ENCODE measurements at places on chromosomes 3 and 15.

GRCh38 chr15:24676431-24676830 lies 856 bp downstream of the NPAP1 start:
- no peaks in the 10 kb centered on the region for H3K27me3 ChIP-seq
- H3K4me3 ChIP-seq = no peak overlapping the region
- DNase-seq = no peak
- no peaks in the 10 kb centered on the region for H3K4me1 ChIP-seq

- peaks cover 36% of the 10 kb centered on the region for H3K36me3 ChIP-seq
- H3K27ac ChIP-seq = peak overlapping the region; percentile 97
- peaks cover 62% of the 10 kb centered on the region for H3K4me1 ChIP-seq
- peak overlapping the region; percentile 91 for H3K4me3 ChIP-seq
Measured at GRCh38 chr3:150545419-150546225, 674 bp downstream of the SERP1 start.

DNA sequence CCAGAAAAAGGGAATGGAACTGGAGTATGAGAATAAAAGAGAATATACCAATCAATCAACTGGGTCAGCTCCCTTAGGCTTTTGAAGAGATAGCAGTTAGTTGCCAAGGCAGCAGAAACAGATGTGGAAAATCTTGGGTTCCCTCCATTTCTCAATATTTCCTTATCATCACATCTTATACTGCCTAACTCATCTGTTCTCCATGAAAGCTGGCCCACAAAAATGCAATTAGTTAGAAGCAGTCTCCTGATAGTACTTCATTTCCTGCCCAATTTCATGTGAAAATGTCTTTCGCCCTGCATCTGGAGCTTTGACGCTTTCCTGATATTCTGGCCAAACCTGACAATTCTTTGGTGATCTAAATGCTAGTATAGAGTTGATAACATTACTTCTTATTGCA lies 30.1 kb upstream of the SPTSSB start:
- H3K36me3 ChIP-seq = peaks cover 2% of the 10 kb centered on the region
- peaks cover 22% of the 10 kb centered on the region for H3K4me1 ChIP-seq
- no peak for DNase-seq
- no peak overlapping the region for H3K4me3 ChIP-seq
- no peak overlapping the region for H3K27ac ChIP-seq

GRCh38 chr3:130733236-130733875 lies 13.3 kb downstream of the PIK3R4 start:
- no peak for DNase-seq
- no peaks in the 10 kb centered on the region for H3K27me3 ChIP-seq
- no peak overlapping the region for H3K27ac ChIP-seq
- peaks cover 33% of the 10 kb centered on the region for H3K36me3 ChIP-seq

DNA sequence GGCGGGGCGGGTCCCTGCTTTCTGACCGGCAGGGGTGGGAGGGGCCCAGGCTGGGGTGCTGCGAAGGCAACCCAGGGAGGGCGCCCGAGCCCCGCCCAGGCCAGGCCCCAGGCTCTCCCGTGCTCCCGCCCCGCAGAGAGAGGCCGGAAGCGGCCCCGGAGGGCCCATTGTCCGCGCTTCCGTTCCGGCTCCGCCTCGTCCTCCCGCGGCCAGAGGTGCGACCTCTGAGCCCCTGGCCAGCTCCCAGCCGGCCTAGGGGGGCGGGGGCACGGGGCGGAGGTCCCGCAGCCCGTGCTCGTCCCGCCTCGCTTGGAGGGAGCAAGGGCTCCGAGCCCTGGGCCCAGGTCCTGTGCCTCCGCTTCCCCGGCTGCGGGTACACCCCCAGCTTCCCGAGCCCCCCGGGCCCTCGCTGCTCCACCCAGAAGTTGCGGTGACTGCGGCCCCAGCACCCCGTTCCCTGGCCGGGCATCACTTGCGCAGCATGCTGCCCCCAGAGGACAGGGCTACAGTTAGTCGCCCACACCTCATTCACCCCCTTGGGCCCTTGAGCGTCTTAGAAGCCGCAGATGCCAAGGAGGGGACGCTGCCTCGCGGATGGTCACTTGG lies 20.4 kb upstream of the PLXND1 start:
- H3K27me3 ChIP-seq = no peaks in the 10 kb centered on the region
- H3K4me3 ChIP-seq = peak overlapping the region; percentile 84
- H3K27ac ChIP-seq = peak overlapping the region; percentile 14
- peaks cover 14% of the 10 kb centered on the region for H3K4me1 ChIP-seq

- H3K36me3 ChIP-seq = peaks cover 32% of the 10 kb centered on the region
- peak overlapping the region; percentile 81 for H3K27ac ChIP-seq
- H3K27me3 ChIP-seq = no peaks in the 10 kb centered on the region
- peaks cover 64% of the 10 kb centered on the region for H3K4me1 ChIP-seq
- peak overlapping the region; percentile 65 for H3K4me3 ChIP-seq
Measured at GRCh38 chr3:46926871-46927717, 49.5 kb downstream of the CCDC12 start.

DNA sequence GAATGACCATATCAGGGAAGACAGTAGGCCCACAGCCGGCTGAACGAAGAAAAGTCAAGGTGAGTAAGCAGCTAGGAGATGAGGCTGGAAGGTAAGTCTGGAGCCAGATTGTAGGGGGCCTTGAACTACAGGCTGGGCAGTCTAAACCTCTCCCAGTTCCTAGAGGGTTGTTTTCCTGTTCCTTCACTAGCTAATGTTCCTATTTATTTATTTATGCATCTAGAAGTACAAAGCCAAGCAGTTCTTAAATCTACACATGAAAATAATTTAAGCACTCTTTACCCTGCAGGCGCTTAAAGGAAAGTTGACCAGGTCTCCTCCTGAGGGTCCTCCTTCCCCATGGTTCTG lies 3.7 kb downstream of the ACAA1 start:
- peaks cover 68% of the 10 kb centered on the region for H3K4me1 ChIP-seq
- no peaks in the 10 kb centered on the region for H3K27me3 ChIP-seq
- peaks cover 28% of the 10 kb centered on the region for H3K36me3 ChIP-seq

DNA sequence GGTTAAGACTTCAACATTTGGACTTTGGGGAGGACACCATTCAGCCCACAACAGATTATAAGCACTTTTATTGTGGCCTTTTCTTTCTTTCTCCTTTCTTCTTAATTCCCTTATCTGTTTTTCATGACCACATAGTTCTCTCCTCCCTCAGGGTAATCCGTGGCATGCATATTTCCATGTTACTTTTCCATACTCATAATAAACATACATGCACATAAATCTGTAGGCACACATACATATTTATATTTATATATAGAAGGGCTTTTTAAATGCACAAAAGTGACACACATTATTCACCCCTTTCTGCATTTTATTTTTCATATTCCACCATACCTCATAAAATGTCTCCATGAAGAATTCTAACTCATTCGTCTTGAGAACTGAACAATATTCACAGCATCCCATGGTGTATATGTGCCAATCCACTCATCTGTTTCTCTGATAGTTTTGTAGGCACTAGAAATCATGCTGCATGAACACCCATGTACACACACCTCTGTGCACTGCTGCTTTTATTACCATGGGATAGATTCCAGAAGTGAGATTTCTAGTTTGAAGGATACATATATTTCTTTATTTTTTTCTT lies 38.1 kb upstream of the GADL1 start:
- no peak for DNase-seq
- no peaks in the 10 kb centered on the region for H3K4me1 ChIP-seq
- no peaks in the 10 kb centered on the region for H3K27me3 ChIP-seq
- peaks cover 3% of the 10 kb centered on the region for H3K36me3 ChIP-seq
- no peak overlapping the region for H3K27ac ChIP-seq
- no peak overlapping the region for H3K4me3 ChIP-seq

DNA sequence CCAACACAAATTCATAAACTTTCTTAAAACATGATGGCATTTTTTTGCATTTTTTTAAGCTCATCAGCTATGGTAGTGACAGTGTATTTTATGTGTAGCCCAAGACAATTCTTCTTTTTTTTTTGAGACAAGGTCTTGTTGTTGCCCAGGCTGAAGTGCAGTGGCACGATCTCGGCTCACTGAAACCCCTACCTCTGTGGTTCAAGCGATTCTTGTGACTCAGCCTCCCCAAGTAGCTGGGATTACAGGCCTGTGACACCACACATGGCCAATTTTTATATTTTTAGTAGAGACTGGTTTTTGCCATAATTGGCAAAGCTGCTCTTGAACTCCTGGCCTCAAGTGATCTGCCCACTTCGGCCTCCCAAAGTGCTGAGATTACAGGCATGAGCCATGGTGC lies 17.3 kb upstream of the USP50 start:
- no peaks in the 10 kb centered on the region for H3K27me3 ChIP-seq
- no peak overlapping the region for H3K27ac ChIP-seq
- DNase-seq = no peak
- no peak overlapping the region for H3K4me3 ChIP-seq
- peaks cover 11% of the 10 kb centered on the region for H3K4me1 ChIP-seq

DNA sequence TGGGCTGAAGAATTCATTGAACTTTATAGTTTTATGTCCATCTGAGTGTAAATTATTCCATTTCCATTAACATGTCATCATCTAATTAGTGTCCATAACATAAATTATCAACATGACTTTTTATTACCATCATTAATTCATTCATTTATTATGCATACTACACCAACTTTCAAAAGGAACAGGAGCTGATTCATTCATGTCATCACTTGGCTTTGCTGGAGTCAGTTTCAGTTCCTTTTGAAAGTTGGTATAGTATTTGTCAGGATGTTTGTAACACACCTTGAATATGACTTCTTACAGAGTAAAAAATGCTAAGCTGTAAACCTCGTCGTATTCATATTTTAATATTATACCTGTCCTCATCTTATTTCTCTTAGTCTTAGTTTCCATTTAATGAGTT lies 298.0 kb upstream of the RBMS3 start:
- H3K27me3 ChIP-seq = no peaks in the 10 kb centered on the region
- H3K27ac ChIP-seq = no peak overlapping the region
- DNase-seq = no peak
- H3K4me1 ChIP-seq = no peaks in the 10 kb centered on the region
- H3K36me3 ChIP-seq = no peaks in the 10 kb centered on the region

- H3K27me3 ChIP-seq = peaks cover 52% of the 10 kb centered on the region
- no peak overlapping the region for H3K4me3 ChIP-seq
- no peak for DNase-seq
- H3K36me3 ChIP-seq = no peaks in the 10 kb centered on the region
Measured at GRCh38 chr15:62785881-62786828, 256.4 kb upstream of the TPM1 start.

DNA sequence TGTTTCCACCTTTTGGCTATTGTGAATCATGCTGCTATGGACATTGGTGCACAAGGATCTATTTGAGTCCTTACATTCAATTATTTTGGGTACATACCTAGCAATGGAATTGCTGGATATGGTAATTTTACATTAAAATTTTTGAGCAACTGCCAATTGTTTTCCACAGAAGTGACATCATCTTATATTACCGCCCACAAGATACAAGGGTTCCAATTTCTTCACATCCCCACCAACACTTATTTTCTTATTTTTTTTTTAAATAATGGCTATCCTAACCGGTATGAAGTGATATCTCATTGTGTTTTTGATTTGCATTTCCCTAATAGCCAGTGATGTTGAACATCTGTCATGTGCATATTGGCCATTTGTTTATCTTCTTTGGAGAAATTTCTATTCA lies 22.5 kb upstream of the NPTN start:
- H3K27me3 ChIP-seq = peaks cover 78% of the 10 kb centered on the region
- DNase-seq = no peak
- H3K4me1 ChIP-seq = no peaks in the 10 kb centered on the region
- no peak overlapping the region for H3K4me3 ChIP-seq
- H3K27ac ChIP-seq = no peak overlapping the region
- no peaks in the 10 kb centered on the region for H3K36me3 ChIP-seq

DNA sequence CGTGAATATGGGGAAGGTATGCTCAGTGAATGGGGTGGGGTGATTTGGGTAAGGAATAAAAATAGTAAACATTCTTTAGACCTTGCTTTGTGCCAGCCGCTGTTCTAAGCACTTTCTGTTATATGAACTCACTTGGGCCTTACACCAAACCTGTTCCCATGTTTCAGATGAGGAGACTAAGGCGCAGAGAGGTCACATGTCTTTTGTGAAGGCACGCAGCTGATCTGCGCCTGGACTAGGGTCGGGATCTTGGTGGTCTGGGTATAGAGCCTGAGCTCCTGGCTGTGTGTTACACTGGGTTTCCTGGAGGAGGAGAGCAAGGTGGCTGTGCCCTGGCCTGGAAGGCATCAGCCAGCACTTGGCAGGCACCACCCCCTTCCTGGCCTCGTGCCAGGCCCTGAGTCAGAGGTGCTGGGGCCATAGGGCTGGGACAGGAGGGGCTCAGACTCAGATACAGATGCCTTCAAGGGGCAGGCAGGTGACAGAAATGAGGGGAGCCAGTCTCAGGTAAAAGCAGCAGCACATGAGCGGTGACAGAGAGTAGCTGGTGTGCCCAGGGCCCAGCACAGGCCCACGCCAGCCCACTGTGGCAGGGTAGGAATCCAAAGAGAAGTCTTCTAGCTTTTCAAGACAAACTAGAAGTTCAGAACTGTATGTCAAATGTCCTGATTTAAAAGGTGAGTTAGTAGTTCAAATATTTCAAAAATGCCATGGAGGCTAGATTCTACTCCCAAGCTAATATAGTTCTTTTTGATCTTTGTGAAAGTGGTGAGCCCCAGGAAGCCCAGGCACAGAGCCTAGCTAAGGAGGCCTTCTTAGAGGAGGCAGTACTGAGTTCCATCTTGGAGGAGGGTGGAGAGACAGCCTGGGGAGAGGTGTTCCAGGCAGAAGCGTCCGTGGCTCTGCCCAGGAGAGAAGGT lies 83.1 kb downstream of the DNAJB8 start:
- peak overlapping the region; percentile 16 for H3K27ac ChIP-seq
- no peak overlapping the region for H3K4me3 ChIP-seq
- no peak for DNase-seq

- H3K27ac ChIP-seq = no peak overlapping the region
- peaks cover 29% of the 10 kb centered on the region for H3K27me3 ChIP-seq
- no peak overlapping the region for H3K4me3 ChIP-seq
Measured at GRCh38 chr15:66746231-66746605, 44.2 kb downstream of the SMAD6 start.

- no peaks in the 10 kb centered on the region for H3K36me3 ChIP-seq
- H3K4me3 ChIP-seq = no peak overlapping the region
- no peaks in the 10 kb centered on the region for H3K4me1 ChIP-seq
Measured at GRCh38 chr3:88921986-88922385, 185.4 kb upstream of the EPHA3 start.

DNA sequence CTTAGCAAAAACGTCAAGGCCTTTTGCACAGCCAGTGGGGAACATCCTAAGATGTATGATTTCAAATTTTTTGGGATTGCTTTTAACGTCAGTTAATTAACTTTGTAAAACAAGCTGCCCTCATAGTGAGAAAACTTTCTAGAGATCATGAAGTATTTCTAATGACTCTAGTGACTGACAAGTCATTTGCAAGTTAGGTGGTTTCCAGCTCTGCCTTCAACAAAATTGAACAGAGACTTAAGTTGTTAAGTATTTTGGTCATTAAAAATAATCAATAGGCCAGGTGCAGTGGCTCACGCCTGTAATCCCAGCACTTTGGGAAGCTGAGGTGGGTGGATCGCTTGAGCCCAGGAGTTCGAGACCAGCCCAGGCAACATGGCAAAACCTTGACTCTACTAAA lies 71.2 kb downstream of the CHDH start:
- no peak overlapping the region for H3K27ac ChIP-seq
- H3K27me3 ChIP-seq = peaks cover 45% of the 10 kb centered on the region
- DNase-seq = no peak
- H3K36me3 ChIP-seq = no peaks in the 10 kb centered on the region

All from central memory CD8-positive, alpha-beta T cell (primary cell).